ENCODE measurements at places on chromosomes 2 and 18.

DNA sequence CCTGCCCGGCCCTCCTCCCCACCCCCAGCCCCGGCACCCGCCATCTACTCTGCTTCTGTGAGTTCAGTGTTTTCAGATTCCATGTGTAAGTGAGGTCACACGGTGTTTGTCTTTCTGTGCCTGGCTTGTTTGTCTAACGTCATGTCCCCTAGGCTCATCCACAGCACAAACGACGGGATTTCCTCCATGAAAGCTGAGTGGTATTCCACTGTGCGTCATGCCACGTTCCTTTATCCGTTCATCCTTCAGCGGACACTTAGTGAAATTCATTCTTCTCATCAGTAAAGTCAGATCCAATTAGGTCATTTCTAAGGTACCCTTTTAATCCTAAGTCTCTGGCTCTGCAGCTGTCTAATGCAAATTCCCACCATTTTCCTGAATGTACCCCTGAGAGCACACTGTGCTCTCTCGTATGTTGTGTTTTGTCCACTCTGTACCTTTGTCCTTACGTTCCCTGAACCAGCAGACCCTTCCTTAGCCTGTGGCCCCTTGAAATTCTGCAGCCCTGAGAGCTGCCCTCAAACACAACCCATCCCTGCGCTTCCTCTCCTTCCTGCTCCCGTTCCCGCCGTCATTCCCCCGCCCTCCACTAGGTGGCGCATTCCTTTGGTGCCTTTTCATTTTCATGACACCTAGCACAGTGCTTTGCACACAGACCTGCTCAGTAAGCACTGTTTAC, 44.1 kb downstream of the TRAPPC12 start:
- peak; percentile 19 for DNase-seq

DNA sequence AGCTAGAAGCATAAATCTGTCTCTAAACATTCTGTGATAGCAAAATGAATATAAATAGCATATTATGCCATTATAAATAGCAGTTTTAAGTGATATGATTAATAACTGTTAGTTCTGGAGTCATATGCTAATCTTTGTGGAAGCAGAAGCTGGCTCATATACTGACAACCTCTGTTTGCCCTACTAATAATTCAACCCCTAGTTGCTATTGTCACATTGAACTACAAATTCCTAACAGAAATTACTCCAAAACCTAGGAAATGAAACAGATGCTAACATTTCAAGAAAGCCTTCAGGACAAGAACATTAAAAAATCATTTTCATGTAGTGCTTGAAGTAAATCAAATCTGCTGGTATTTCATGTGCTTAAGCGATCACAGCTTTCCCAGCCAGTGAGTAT, 28.2 kb downstream of the CALCRL start:
- no peak for DNase-seq

DNA sequence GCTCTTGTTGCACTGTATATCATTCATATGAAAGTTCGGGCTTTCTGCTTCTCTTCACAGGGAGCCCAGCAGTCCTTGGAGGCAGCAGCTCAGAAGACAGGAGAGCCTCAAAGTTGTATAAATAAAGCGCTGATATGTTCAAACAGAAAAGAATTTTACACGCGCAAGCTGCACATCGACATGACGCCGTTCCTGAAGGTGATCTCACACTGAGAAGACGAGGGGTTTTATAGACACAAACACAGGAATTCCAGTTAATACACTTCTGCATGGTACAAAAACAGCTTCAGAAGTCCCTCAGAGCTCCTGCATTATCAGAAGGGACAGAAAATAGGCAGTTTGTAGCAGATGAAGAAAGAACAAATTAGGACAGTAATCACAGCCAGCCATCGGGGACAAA, 81.6 kb downstream of the KIAA2012 start:
- DNase-seq: no peak

DNA sequence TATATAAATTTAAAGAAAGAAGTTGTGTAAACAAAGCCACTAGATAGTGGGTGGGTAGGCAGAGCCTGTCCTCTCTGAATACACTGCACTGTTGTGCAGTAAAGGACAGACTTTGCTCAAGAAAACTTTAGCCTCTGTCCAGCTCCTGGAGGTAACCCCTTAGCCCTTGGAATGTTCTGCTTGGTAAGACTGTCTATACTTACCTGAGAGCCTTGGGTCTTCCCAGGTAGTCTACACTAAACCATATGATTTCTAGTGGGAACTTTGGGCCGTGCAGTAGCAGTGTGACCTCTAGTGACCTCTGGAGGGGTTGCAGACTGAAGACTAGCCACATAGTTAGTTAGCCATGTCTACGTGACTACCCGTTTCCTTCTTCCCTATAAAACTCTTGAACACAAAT, 678.3 kb upstream of the NRXN1 start:
- peak; percentile 38 for DNase-seq

- DNase-seq: no peak
These were observed 99.2 kb downstream of the DYNAP start for GRCh38 chr18:54690198-54690597.

GRCh38 chr18:56890632-56891031, 239.5 kb downstream of the WDR7 start:
- DNase-seq: no peak

DNA sequence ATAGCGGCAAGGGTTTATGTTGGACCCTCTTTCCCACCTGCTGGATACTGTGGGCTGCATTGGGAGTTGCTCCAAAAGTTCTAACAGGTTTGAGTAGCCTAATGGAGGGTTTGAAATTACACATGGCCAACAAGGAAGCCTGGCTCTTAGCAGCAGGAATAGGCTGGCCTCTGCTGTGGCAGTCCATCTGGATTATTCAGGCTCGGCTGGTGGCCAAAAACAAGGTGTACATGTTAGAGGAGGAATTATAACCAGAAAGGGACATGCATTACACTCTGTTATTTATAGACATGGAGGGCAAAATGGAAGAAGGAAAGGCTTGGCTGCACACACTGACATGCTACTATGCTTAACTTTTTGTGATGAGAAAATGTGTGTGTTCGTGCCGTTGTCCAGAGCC, 61.1 kb upstream of the NRXN1 start:
- DNase-seq: no peak

DNA sequence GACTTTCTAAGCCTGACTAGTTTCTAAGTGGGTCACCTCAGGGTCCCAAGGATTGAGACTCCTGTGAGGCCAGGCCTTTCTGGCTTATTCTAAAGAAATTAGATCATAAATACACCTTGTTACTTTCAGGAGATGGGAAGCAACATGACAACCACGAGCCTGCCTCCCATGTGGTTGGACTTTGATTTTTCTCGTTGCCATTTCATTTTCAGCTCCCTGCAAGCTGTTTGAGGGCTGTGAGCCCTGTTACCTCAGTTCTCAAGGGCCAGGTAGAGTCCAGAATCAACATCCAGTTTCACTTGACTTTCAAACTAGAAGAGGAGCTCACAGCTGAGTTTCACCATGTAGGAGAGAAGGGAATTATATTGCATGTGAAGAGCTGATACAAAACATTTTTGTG, 159.8 kb upstream of the BCL2L11 start:
- DNase-seq: no peak

DNA sequence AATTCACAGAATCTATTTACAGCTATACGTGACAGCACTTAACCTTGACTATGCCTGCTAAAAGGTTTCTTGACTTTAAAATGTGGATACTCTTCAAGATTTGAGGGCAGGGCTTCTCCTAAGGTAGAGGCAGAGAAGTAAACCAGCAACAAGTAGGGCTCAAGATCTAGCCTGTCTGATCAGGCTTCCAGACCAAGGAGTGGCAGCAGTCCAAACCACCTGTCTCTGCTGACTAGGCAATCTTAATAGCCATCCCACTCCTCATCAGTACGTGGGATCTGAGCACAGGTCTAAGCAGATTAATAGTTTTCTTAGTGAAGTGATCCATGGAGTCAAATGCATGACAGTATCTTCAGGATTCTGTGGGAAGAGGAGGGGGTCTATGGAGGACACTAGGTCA, 100.4 kb downstream of the GPD2 start:
- no peak for DNase-seq

DNA sequence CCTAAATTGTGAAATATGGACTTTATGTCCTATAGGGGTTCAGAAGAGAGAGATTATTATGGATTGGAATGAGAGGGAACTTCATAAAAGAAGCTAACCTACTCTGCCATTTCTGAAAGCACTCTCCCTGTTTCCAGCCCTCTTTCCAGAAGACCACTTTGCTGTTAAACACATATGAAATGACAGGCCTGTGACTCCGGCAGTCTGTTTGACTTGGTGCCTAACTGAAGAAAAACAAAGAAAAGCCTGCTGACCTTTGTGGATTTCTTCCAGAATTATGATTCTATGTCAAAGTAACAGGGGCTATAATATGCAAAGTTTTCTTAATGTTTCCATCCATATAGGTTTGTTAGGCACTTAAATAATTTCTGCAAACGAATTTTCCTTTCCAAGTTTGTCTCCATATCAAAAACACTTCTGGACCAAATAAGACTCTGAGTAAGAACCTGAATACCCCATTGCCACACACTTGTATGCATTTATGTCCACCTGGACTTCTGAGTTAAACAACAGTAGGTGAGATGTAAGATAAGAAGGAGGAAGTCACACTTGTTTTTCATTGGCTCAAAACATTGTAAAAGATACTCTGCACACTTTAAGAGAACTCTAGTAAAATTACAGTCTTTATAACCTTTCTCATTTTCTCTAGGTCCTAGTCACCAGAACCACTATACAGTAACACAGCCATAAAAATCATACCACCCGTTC, 111.7 kb downstream of the PIEZO2 start:
- no peak for DNase-seq

GRCh38 chr2:69429491-69430183, 7.6 kb downstream of the NFU1 start:
- no peak for DNase-seq

- DNase-seq: no peak
These were observed 59.1 kb downstream of the MBP start for GRCh38 chr18:77073336-77074093.

GRCh38 chr2:99939135-99939534, 203.3 kb downstream of the AFF3 start:
- DNase-seq: peak; percentile 41

DNA sequence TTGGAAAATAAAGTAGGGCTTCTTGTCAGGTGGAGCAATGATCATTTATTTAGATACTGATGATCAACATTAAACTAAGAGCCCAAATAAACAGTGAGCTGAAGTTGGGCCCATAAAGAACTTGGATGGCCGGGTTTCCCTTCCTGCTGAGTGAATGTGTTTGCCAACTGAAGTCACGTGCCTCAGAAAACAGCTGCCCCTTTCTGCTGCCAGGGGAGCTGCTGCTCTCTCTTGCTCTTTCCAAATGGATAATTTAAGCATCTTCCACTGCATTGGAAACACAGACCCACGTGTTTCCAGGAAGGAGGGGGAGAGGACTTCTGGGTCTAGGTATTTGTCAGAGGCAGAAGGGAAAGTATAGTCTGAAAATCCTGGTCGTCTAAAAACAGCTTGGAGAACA, 22.9 kb upstream of the NCKAP5 start:
- DNase-seq: peak; percentile 9

DNA sequence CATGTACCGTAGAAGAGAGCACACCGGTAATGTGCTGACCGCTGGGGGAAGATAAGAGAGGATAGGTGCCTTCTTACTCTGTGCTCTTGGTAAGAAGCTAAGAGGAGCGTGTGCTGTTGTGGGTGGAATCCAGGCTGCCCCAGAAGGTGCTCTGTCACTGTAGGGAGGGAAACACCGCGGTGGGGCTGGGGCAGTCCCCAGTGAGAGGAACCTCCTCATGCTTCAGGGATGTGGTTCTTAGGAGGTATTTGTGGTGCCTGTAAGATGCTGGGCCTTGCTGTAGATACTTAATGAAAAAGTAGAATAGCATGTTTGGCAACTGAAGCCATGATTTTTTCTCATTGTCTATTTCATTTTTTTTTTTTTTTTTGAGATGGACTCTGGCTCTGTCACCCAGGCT, 1.1 kb downstream of the COLEC11 start:
- no peak for DNase-seq

DNA sequence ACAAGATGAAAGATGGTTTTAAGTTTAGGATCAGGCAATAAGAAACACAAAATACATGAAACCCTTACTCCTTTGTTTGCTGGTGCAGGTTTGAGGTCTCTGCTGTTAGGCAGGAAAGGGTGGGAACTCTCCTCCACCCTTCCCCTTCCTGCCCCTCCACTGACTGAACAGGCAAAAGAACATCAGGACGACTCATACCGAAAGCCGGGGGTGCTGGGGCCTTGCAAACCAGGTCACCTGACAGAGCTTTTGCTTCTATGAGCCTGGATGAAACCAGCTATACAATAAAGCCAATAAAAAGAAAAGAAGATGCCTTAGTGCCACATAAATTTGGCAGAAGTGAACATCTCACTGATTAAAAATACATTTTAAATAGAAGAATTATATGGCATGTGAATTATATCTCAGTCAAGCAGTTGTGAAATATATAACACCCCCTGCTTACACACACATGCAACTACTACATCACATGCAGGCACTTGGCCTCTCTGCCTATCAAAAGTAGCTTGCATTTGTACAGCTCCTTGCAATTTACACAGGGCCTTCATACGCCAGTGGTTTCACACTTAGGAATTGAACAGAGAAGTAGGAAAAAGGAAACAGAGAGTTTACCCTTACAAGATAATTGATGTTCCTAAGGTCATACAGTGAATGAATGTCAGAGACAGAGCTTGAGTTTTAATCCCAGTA, 215.1 kb upstream of the TRIB2 start:
- DNase-seq: no peak

DNA sequence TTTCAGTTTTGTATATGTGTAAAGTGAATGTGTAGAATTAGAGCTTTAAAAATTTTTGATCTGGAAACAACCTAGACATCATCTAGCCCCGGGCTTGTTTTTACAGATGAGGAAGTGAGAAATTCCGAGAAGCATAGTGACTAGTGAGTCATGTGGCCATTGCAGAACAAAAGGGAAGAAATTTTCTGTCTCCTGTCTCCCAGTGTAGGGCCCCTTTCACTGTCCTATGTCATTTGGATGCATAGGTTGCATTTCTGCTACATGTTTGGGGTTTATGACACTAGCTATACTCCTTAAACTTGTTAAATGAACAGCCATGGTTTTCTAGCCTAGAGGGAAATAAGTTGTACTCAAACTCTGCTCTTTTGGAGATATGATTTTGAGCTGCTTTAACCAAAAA, 84.6 kb downstream of the PLCL1 start:
- DNase-seq: no peak

DNA sequence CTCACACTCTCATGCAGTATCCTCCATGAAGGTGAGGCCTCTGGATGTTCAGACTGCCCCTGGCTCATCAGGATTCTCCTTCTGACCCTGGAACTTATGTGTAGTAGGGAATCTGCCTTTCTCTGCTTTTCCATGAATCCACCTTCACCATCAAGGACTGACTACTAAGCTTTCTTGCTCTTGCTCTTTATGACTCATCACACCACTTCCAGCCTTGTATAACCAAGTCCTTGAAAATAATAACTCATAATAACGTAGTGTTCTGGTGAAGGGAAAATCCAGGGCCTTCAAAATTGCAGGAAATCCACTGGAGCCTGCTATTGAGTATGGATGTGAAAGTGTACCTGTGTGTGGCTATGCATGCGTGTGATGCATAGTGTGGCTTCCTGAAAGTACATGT, 11.3 kb upstream of the KCNS3 start:
- no peak for DNase-seq

Data from NCI-H146 (cell line).